ENCODE measurements at places on chromosomes 12 and 14.

- DNase-seq, result no peak
Measured at GRCh38 chr12:110316861-110317260, 35.8 kb downstream of the ATP2A2 start.

DNA sequence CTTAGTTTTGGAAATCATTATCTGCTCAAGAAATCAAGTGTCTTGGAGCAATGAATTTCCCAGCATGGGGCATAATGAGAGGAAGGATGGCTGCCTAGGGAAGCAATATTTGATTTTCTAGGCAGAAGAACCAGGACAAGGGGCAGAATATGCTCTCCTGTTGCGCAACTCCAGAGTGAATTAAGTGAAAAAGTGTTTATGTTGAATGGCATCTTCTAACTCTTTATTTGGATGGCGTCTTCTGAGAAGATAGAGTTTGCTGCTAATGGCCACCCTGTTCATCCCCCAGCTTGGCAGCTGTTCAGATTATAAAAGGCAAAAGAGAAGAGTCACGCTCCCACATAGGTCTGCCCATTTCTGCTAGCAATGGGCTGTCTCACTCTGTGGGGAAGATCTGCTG lies 1278.1 kb downstream of the AACS start:
- peak; percentile 57 for DNase-seq

- DNase-seq, result no peak
Measured at GRCh38 chr12:110007881-110008280, 8.7 kb downstream of the ANKRD13A start.

- peak; percentile 58 for DNase-seq
Measured at GRCh38 chr12:124750787-124751471, 112.7 kb downstream of the SCARB1 start.

DNA sequence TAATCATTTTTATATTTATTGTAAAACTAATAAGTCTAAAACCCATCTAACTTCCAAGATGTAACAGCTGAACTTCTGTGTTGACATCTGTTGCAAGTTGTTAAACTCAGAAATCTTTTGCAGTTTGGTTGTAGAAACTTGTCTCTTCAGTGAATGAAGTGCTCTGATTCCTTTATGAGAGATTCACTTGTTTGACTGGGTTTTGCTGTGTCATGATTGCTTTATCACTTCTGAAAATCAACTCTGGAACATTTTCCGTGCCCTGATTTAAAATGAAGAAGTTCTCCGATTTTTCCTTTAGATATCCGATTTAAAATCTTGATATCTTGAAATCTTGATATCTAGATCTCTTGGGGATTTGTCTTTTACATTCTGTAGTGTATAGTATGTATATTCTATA lies 65.1 kb downstream of the DIP2B start:
- no peak for DNase-seq

Measured in lung (tissue), 17 donors.